ENCODE measurements at places on chromosomes 7 and 10. TPM values are rescaled to one million over a fixed set of nuclear protein-coding genes. Genes with fewer than 3 reads are reported as not detected.

NAT16 gene
- not detected for total RNA-seq

ANKRD30A gene
- not detected for total RNA-seq

TFR2 gene
- 0.44 TPM for total RNA-seq

SORBS1 gene
- total RNA-seq = 0.44 TPM

BMPER gene
- 24.5 TPM for total RNA-seq

MCM10 gene
- 21.8 TPM for total RNA-seq

MKX gene
- 0.14 TPM for total RNA-seq

ASB10 gene
- not detected for total RNA-seq

MMP21 gene
- not detected for total RNA-seq

GJC3 gene
- not detected for total RNA-seq

C7orf33 gene
- total RNA-seq = not detected

PIK3CG gene
- total RNA-seq = 0.66 TPM

LRRC61 gene
- total RNA-seq = 2.3 TPM

WASL gene
- 15.8 TPM for total RNA-seq

DLX6 gene
- not detected for total RNA-seq

MCMBP gene
- 82.2 TPM for total RNA-seq

TYSND1 gene
- total RNA-seq = 5.0 TPM

CALHM1 gene
- total RNA-seq = not detected

SP4 gene
- 6.0 TPM for total RNA-seq

NSUN5 gene
- 21.4 TPM for total RNA-seq

TAC1 gene
- total RNA-seq = not detected

ANKRD61 gene
- 0.44 TPM for total RNA-seq

TMEM196 gene
- total RNA-seq = not detected

AKR1C4 gene
- total RNA-seq = not detected

BLOC1S2 gene
- 49.2 TPM for total RNA-seq

TWIST1 gene
- total RNA-seq = 34.4 TPM

GSTO2 gene
- 0.22 TPM for total RNA-seq

SYT15B gene
- 1.3 TPM for total RNA-seq

PHTF2 gene
- 55.5 TPM for total RNA-seq

PTPRN2 gene
- total RNA-seq = not detected

MLXIPL gene
- not detected for total RNA-seq

C10orf143 gene
- 0.29 TPM for total RNA-seq
